ENCODE measurements at places on chromosomes 16 and 17.

GRCh38 chr16:77744141-77744540, 21.8 kb downstream of the NUDT7 start:
- DNase-seq: no peak

GRCh38 chr16:11232852-11233726, 22.9 kb downstream of the SOCS1 start:
- peak; percentile 93 for DNase-seq

GRCh38 chr17:82003411-82004381, 19.0 kb downstream of the CENPX start:
- DNase-seq: peak; percentile 24

DNA sequence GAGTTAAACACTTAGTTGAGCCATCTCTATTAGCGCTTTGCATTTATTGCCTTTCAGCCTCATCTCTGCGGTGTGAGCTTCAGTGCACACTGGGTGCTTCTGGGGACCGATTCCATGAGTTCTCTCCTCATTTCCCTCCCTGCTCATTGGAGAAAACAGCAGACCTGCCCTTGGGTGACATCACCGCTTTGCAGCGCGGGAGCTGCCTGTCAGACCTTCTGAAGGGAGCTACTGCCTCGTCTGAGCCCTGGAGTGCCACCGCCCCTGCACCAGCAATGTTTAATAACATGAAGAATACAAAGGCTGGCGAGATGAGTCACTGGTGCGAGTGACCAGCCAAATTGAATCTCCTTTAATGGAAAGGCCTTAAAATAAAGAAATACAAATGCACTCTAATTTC, 30.2 kb upstream of the CPPED1 start:
- DNase-seq: no peak

DNA sequence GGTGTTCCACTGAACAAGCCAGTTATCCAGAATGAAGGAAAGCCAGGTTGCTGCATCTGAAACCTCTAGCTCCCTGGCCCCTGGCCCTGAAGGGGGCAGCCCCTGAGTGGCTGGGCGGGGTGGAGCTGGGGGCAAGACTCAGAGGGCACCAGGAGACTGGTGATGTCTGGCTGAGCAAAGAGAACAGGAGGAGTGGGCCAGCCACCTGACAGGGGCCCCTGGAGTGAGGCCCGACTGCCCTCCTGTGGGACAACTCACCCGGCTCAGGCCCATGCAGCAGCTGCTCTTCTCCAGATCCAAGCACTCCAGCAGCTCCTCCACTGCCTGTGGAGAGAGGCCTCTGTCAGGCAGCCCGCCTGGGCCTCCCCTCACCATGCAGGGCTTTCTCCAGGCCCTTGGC, 60.4 kb downstream of the PIPOX start:
- DNase-seq: no peak

DNA sequence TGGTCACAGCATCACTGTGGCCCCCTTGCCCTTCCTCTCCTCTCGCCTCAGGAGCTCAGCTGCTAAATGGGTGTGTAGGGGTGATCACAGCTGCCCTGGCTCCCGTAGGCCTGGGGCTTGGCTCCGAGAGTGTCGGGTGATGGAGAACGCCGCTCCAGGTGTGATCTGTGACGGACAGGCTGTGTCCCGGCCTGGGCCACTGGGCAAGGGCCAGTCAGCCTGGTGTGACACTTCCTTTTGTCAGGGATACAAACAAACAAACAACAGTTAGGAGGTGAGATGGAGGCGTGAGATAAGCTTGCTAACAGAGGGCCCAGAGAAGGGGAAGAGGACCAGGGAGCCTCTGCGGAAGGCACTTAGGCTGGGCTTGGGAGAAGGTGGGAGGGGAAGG, 2.0 kb downstream of the ADGRG1 start:
- DNase-seq: no peak

DNA sequence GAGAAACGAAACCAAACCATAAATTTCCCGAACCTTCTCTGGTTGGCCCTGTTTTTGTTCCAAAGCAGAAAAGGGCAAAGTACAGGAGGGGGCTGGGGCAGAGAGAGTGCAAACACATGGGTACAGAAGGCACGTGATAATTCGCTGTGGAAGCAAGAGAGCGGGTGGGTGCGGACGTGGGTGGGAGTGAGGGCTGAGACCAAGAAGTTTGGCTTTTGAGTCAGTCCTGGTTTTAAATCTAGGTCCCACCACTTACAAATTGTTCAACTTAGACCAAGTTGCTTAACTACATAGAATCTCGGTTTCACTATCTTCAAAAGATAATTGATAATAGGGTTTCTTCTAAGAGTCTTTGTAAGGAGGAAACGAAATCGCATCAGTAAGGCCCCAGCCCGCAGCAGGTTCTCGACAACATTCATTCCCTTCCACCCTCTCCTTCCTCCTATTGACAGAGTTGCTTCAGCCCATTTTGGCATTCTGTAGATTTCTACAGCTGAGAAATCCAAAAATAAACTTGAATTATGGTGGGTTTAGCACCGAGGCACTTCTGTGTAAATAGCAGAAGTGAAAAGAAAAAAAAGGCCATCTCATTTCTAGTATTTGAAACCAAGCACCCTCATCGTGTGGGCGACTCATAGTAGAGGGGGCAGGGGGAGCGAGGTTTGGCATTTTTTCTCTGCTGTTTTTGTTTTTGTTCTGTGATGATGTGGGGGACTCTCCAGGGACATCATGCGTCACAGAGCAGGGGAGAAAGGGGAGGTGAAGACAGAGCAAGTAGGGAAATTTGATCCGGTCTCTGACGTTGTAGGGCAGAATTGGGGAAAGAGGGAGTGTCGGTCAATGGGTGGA, 33.6 kb upstream of the CCR7 start:
- peak; percentile 78 for DNase-seq

- no peak for DNase-seq
These were observed 667 bp downstream of the OGFOD1 start for GRCh38 chr16:56451753-56452689.

All from stimulated activated CD4-positive, alpha-beta T cell treated with anti-CD3 and anti-CD28 coated beads, TNF-alpha, amount 100 ng/mL, for 48 hours (primary cell).